ENCODE measurements at places on chromosomes 6 and 20.

- DNase-seq = no peak
Observed at GRCh38 chr20:50343125-50343489, 152.5 kb downstream of the CEBPB start.

- no peak for DNase-seq
Observed at GRCh38 chr20:57478176-57478575, 46.8 kb downstream of the CTCFL start.

DNA sequence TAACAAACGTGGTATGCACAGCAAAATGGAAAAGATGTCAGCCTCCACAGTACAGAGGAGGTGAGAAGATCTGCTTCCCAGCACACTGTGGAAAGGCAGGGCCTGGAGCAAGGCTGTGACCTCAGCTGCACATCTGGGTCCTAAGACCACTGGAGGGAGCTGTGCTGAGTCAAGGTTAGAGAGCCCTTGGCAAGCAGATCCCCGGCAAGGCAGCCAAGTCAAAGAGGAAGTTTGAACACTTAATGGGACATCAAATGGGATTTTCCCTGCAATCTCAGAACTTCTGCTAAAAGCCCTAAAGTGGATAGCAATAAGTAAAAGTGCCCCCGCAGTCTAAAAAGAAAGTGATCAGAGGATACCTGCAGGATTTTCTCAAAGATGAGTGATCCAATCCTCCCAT is 39.5 kb downstream of the UNC5CL start:
- peak; percentile 5 for DNase-seq

DNA sequence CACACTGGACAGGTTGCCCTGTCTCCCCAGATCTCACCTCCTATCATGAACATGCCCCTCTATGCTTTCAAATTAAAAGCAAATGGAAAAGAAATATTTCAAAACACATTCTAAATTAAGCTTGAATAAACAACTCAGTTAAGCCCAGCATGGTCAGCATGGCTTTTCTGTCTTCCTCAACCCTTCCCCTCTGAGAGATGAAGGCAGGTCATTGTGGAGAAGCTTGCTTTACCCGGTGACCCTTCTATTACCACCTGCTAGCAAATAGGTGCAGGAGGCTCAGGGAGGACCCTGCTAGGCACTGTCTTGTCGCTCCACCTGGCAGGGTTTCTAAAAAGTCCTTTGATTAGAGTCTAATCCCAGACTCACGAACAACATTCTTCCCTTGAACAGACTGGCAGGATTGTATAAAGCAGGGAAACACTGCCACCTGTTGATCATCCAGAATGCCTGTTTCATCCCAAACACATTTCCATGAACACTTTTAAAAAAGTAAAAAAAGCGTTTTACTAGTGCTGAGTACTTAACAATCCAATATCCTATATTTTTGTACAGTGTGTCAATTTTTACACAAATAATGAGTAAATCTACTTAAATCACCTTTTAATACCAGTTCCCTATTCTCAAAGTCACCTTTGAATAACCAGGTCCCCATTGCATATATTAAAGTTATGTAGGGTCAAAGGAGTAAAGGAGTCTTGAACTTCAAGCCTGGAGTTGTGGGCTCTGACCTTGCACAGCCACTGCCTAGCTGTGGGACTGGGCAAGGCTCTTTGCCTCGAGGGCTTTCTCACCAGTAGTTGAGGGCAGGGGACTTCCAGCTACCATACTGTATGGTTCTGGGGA is 75.5 kb downstream of the GPR6 start:
- peak; percentile 15 for DNase-seq

DNA sequence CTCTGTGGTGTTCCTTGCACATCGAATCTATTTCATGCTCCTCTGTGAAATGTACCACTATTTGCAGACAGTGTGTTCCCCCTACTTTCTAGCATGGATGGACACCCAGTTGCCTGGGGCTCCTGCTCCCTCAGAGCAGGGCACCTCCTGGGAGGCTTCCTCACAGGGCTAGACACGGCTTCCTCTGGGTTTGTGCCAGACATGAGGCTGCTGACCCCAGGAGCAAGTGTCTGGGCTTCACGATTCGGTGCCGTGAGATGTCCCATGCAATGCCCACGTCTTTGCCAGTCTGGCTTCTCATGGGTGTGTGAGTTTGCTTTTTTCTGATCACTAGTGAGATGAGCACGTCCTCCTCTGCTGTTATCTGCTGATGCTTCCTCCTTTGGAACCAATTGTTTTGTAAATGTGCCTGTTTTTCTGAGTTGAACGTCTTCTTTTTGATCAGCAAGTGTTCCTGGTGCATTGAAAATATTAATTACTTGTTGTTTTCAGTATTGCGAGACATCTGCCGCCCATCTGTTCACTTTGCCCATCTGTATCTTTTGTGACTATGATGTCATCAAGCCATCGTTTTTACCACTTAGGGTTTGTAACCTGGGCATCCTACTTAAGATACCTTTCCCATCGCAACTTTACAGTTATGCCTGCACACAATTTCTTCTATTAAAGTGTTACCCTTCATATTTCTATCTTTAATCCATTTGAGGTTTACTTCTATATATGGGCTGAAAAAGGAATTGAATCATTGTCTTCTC is 92.0 kb downstream of the TTLL2 start:
- no peak for DNase-seq

DNA sequence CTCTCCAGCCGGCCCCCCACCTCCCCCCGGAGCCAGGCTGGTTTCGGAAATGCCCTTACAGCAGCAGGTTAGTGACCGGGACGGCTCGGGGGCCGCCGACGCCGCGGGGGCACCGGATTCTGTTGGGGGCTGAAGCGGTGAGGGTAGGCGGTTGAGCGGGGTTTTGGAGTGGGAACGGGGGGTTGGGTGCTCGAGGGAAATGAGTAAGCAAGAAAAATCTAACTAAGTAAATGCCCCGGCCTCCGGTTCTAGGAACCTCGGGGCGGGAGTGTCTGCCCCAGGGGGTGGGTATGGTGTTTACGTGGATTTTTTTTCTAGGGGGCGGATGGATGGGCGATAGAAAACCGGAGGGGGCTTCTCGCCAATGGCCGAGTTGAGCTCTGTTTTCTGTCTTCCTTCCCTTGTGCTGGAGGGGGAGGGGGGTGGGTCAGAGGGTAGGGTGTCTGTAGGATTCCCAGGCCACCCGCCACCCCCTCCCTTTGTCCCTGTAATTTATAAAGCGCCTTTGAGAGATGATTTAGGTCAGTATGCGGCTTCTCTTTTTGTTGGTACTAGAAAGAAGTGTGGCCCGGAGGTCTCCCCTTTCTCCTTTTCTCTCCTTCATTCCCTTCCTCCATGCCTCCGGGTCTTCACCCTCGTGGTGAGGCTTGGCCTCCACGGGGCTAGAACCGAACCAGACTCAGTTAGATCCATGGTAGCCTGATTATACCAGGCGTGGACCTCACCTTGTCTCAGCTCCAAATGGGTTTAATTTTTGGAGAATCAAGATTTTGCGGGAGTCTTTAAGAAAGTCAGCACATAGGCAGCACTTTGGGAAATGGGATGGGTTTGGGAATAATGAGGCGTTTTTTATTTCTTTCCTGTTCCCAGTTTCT is 2.3 kb downstream of the E2F3 start:
- DNase-seq = peak; percentile 91

All from CD4-positive, CD25-positive, alpha-beta regulatory T cell (primary cell).